Amniotic stem cell (primary cell): ENCODE measurements at places on chromosomes 3 and 15.

GRCh38 chr3:26587571-26587970, 35.0 kb upstream of the LRRC3B start:
- DNase-seq = no peak

GRCh38 chr3:193053046-193053435, 135.4 kb upstream of the MB21D2 start:
- no peak for DNase-seq

- DNase-seq = no peak
Observed at GRCh38 chr3:12906141-12906915, 65.0 kb upstream of the RPL32 start.

- no peak for DNase-seq
Observed at GRCh38 chr3:161474139-161474538, 22.5 kb upstream of the OTOL1 start.

- DNase-seq = no peak
Observed at GRCh38 chr3:14902719-14903118, 44.7 kb upstream of the NR2C2 start.

DNA sequence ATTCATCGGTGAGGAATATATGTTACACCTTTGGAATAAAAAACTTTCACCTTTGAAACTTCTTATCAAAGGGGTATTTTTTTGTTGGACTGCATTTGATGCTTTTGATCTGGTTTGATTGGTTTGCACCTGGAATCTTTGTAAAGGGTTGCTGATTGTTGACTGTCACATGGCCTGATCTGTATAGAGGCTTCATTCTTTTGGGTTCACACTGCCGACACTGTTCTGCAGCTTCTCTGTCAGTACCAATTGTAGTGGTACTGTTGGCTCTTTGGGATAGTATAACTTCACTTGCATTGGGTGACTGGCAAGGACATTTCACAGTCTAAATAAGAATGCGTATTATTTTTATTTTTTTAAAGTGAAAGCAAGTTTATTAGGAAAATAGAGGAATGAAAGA, 155.7 kb downstream of the DOCK3 start:
- DNase-seq = no peak

DNA sequence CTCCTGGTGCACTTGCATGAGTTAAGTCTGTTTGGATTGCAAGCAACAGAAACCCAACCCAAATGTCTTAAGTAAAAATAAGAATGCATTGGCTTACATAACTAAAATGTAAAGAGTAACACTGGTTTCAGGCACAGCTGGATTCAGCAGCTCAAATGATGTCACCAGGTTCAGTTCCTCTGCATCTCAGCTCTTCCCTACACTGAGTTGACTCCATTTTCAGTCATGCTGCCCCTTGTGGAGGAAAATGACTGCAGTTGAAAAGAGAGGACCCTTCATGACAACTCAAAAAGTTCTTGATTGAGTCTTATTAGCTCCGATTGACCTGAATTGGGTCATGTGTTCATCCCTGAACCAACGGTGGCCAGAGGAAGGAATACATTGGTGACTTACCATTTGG, 138.5 kb upstream of the ABI3BP start:
- DNase-seq = no peak

GRCh38 chr3:30914696-30915095, 20.2 kb upstream of the GADL1 start:
- no peak for DNase-seq

DNA sequence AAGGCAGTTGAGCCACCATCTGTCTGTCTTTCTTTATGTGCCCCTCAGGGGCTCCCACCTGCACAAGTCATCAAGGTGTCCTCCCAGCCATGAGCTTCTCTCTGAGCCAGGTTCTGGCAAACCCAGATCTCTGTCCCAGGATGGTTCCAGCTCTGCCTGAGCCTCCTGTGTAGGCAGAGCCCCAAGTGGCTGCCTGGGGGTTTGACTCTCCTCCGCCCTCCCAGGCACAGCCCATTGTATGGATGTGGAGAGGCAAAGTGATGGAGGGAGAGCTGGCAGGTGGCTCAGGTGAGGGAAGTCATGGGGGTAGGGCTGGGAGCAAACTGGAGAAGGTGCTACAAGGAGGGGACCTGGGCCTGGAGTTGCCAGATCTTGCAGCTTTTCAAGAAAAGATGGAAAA, 56.9 kb downstream of the GRIP2 start:
- DNase-seq = no peak

DNA sequence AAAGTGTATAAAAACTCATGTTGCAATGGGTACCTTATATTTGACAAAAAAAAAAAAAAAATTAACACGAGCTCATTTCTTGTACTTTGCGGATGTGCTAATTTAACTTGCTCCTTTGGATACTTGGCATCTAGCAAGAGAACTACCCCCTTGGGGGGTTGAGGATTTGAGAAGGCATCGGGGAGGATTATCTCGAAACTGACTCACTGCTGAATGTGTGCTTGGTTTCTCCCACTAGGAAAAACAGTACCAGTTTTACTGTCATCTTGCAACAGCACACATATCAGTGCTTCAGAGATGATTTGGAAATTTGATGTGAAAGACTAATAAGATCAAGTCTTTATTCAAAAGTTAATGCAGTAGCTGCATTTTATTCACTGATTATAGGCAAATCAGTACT, 891 bp downstream of the EXOG start:
- no peak for DNase-seq

- no peak for DNase-seq
Observed at GRCh38 chr3:73614419-73614818, 10.3 kb downstream of the PDZRN3 start.

- DNase-seq = no peak
Observed at GRCh38 chr3:66272016-66272415, 51.2 kb downstream of the SLC25A26 start.

- no peak for DNase-seq
Observed at GRCh38 chr15:40856746-40857145, 12.9 kb downstream of the SPINT1 start.

GRCh38 chr3:28053759-28054158, 187.7 kb upstream of the CMC1 start:
- DNase-seq = peak; percentile 21

- DNase-seq = no peak
Observed at GRCh38 chr15:70051948-70052633, 45.6 kb downstream of the TLE3 start.

DNA sequence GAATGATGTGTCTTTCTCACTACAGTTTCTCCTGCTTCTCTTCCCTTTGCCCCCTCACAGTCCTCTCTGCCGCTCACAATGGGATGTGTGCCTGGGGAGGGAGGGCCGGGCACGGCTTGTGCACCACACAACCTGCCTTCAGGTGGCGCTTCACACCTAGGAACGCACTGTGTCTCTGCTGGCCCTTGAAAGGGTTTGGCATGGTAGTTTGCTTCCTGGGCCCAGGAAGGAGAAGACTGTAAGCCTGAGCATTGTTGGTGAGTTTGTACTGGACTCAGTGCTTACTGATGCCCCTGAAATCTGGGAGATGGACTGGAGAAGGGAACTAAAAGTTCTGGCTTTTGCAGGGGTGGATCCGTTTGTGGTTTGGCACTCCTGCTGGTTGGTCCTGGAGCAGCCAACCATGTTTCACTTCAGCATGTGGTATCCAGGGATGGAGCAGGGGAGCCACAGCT, 9.2 kb downstream of the ALPK3 start:
- DNase-seq = no peak

DNA sequence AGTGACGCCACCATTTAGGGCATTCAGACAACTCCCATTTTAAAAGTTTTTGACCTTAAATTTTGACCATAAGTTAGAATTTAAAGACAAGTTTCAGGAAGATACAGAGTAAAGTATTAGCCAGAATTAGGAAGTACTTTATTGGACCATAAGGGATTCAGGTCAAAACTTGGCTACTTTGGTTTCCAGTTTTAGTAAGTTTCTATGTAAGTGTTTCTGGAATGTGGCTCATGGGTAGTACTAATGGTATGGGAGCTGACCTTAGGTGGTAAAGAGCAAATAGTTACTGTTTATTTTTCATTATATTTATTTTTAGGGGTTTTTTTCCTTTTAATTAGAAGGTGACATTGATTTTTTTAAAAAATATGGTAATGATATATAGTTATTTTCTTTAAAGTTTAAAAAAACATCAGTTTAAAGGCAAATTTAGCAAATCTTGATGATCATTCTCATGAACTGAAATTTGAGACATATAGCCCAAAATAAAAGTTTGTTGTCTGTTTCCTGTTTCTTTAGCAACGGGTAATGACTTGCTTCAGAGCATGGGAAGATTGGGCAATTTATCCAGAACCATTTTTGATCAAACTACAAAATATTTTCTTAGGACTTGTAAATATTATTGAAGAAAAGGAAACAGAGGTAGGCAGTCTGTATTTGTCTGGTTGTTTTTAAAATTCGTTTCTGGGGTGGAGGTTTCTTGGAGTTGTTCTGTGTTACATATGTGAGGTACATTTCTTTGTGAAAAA, 34.3 kb downstream of the U2SURP start:
- peak; percentile 2 for DNase-seq

- no peak for DNase-seq
Observed at GRCh38 chr15:46127361-46127874, 492.6 kb downstream of the SQOR start.

DNA sequence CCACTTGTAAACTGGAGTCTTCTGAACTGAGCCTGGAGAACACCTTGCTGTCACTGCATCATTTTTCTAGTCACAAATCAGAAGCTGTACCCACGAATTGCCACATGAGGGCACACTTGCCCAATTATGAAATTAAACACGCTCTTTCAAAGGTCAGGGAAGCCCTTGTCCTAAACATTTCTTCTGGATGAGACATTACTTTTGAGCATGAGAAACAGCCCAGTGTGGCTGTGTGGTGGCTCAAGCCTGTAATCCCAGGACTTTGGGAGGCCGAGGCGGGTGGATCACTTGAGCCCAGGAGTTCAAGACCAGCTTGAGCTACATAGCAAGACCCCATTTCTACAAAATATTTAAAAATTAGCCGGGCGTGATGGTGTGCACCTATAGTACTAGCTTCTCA, 27.5 kb upstream of the CFAP161 start:
- peak; percentile 62 for DNase-seq

DNA sequence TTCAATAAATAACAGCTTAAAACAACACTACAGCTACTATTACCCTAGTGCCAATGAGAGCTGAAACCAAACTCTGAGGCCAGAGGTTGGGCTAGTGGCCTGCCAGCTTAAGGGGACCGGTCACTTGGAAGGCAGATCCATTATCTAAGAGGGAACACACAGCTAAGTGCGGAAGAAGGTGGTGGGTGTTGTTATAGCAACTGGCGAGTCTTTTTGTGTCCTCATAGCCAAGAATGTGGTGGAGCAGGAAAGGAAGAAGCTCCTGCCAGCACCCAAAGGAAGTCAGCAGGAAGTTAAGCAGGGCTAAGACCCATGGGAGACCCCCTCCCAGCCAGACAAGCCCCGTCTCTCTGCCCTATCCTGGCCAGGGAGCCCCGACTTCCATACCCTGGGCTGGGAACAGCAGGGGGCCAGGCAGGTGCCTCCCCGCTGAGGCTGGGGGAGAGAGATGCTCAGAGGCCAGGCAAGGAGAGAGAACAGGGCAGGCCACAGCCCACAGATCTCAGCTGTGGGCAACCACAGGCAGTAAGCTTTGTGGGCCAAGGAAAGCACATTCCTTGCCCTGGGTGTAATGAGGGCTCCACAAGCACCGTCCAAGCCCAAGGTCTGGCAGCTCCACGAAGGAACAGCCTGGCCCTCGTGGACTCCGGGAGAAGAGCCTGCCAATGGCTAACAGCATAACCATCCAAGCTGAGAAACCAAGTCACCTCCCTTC, 34.0 kb upstream of the HRH1 start:
- no peak for DNase-seq

GRCh38 chr3:9352917-9353752, 9.7 kb upstream of the THUMPD3 start:
- peak; percentile 25 for DNase-seq

DNA sequence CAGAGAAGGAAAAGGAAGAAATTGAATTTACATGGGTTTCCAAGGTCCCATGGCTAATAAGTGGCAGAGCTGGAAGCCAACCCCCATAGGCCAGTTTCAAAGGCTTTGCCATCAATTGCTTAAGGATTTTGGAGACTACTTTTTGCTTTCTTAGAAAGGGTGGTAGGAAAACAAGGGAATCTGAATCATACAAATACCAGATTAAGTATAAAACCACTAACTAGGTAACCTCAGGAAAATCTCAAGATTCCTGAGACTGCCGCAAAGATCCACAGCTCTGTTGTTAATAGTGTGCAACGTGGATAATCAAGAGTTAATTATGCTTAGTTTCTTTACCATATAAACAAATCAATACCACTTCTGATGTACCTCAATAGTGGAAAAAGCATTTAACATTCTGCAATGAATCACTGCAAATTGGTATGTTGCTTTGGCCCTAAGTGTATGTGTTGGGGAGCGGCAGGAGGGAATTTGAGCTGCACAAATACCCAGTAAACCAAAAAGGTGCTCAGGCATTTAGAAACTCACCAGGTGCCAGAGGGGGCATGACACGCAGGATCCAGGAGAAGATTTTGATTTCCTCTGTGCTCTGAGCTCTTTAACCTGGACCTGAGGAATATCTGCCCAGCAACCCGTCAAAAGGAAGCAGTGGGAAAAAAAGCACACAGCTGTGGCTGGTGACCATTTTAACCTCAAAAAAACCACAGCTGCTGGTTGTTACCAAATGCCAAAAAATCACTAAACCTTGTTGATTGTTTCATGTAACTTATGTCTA, 22.0 kb downstream of the AADAC start:
- DNase-seq = no peak

GRCh38 chr15:100781961-100782530, 97.6 kb upstream of the ALDH1A3 start:
- DNase-seq = no peak

GRCh38 chr3:42256135-42256819, 9.7 kb downstream of the CCK start:
- no peak for DNase-seq

DNA sequence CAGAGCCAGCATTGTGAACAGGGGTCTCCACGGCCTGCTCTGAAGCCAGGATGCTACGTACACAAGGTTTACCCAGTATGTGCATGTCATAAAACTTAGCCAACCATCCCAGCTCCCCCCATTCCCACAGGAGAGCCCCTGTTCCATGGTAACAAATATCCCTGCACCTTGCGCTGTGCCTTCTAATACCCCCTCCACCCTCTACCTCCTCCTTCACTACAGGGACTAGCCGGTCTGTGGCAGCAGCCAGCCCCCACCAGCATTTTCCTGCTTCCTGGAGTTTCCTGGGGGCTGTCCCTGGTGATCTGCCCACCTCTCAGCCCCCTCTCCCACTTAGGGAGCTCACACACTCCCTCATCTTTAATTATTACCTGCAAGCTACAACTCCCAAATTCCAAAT, 20.4 kb downstream of the ACSBG1 start:
- DNase-seq = no peak

DNA sequence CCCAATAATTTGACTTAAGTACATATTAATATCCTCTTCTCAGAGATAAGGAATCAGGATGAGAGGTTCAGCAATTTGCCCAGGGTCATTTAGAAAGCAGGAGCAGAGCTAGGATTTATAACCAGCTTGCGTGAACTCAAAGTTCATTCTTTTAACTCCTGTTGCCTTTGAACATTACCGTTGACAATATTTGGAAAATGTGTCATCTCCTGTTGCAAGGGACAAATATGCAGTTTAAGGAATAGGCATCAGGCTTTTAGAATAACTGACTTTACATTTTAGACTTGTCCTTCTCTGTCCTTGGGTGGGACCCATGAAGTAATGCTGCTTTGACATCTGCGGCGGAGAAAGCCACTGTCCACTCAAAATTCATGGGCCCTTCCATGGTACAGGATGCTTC, 252.2 kb upstream of the RGMA start:
- no peak for DNase-seq

GRCh38 chr3:17430582-17430981, 311.8 kb downstream of the TBC1D5 start:
- DNase-seq = no peak
